ENCODE measurements at places on chromosomes 5 and 9. TPM values are rescaled to one million over a fixed set of nuclear protein-coding genes. Genes with fewer than 3 reads are reported as not detected.

LHX6 gene
- 4.4 TPM for total RNA-seq

PDE6A gene
- total RNA-seq: 0.22 TPM

GRCh38 chr5:32014096-32014745 lies 159.9 kb downstream of the GOLPH3 start:
- no peak for DNase-seq
- no peak overlapping the region for H3K4me3 ChIP-seq
- no peaks in the 10 kb centered on the region for H3K27me3 ChIP-seq

GRCh38 chr5:90921418-90921973 lies 362.9 kb downstream of the ADGRV1 start:
- H3K4me3 ChIP-seq: no peak overlapping the region
- H3K27ac ChIP-seq: no peak overlapping the region
- H3K36me3 ChIP-seq: no peaks in the 10 kb centered on the region

DNA sequence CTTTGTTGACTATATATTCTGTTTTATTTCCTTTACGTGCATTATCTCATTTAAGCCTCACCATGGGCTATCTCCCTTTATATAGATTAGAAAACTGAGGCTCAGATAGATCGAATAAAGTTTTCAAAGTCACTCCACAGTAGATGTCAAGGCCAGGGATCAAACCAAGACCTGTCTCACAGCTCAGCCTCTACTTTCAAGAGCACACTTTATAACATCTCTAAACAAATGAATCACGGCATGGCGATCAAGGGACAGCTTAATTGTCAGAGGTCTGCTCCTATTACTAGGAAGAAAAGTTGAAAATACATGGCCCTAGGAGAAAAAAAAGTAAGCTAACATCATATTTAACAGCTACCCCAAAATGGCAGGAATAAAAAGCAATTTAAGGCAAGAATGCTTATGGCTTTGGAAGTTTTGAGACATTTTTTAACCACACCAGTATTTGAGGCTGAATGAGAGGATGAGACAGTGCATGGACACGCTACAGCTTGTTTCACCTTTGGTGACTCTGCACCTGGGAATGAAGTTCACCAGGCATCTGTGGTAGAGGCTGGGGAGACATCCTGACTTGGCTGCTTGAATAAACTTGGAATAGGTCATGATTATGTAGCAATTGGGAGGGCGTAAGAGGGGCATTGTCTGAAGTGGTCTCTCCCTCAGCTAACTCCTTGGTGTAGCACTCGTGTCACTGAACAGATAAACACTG lies 486.8 kb upstream of the WWC1 start:
- no peaks in the 10 kb centered on the region for H3K36me3 ChIP-seq
- H3K27me3 ChIP-seq: peaks cover 6% of the 10 kb centered on the region
- no peak overlapping the region for H3K4me3 ChIP-seq

FRMD3 gene
- 131 TPM for total RNA-seq

LRRC19 gene
- total RNA-seq: not detected

GRCh38 chr5:124494540-124495116 lies 251.8 kb downstream of the ZNF608 start:
- H3K27ac ChIP-seq: no peak overlapping the region
- no peak overlapping the region for H3K4me3 ChIP-seq
- H3K36me3 ChIP-seq: no peaks in the 10 kb centered on the region
- no peaks in the 10 kb centered on the region for H3K27me3 ChIP-seq

DNA sequence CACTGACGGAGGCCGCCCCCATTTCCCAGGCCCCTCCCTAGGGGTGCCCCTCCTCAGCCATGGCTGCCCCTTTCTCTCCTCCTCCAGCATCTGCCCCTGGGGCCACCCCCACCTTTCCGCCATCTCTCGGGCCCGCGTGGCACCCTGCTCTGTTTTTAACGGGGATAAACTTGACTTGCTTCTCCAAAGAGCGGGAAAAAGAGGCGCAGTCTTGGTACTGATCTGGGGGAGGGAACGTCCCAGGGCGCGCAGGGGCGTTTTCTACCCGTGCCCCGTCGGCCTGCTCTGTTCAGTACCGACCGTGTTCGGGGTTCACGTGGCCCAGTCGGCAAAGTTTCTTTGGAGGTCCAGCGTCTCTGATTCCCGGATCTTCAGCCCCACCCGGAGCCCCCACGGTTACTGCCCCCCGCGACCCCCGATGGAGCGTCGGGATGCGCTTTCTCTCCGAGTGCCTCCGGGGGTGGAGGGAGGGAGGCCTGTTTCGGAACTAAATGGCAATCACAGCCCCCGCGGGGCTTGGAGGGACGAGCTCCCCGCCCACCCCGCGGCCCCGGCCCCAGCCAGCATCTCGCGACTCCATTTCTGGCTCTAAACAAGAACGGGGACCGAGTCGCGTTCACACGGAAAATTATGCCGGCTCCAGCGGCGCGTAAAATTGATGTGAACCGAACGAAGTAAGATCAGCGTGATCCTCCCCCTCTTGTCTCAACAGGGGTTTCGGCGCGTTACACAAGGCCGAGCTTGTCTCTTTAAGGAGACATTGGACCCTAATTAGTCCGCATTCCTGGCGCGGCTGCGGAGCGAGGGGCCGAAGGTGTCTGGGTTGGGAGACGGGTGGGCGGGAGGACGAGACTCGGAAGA lies 1.1 kb upstream of the TLE4 start:
- peaks cover 42% of the 10 kb centered on the region for H3K4me1 ChIP-seq
- DNase-seq: peak; percentile 38

DNA sequence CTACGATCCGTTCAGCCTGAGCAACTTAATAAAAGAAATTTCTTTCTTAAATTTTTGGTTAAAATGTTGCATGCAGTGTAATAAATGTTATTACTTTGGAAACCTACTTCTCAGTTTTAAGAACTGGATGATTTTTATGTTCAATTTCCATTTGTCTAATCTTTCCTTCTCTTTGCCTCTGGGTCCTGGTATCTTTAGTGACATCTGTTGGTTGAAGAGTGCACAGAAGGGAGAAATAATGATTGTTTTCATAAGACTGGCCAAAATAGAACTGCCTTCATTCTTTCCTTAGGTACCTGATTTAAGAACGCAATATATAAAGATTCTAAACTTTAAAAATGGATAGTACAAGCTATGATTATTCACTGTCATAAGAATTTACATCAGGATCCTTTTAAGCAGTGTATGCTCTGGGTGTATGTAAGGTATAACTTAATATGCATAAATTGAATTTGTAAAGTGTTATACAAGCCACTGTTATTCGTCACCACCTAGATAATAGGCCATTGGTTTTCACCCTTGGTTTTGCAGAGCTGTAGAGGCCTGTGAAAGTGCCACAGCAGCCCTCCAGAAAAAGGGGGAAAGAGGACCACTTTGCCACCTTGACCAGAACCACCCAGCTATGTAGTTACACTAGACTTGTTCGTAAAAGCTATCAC lies 82.8 kb upstream of the TLX3 start:
- no peak for DNase-seq
- no peak overlapping the region for H3K4me3 ChIP-seq
- H3K36me3 ChIP-seq: no peaks in the 10 kb centered on the region
- no peaks in the 10 kb centered on the region for H3K27me3 ChIP-seq

GRCh38 chr5:121199216-121199999 lies 652.3 kb upstream of the FTMT start:
- DNase-seq: no peak
- no peaks in the 10 kb centered on the region for H3K4me1 ChIP-seq
- H3K36me3 ChIP-seq: no peaks in the 10 kb centered on the region
- H3K27me3 ChIP-seq: no peaks in the 10 kb centered on the region

GRCh38 chr5:66840511-66841013 lies 244.4 kb downstream of the MAST4 start:
- H3K36me3 ChIP-seq: no peaks in the 10 kb centered on the region
- no peak overlapping the region for H3K4me3 ChIP-seq
- no peaks in the 10 kb centered on the region for H3K27me3 ChIP-seq

GRCh38 chr5:35044649-35045048 lies 3.1 kb downstream of the AGXT2 start:
- no peak overlapping the region for H3K27ac ChIP-seq
- DNase-seq: no peak
- H3K4me3 ChIP-seq: no peak overlapping the region
- peaks cover 76% of the 10 kb centered on the region for H3K27me3 ChIP-seq
- no peaks in the 10 kb centered on the region for H3K36me3 ChIP-seq

BRINP1 gene
- 0.66 TPM for total RNA-seq

GRCh38 chr9:136361754-136362449 lies 1.6 kb downstream of the DNLZ start:
- peak overlapping the region; percentile 81 for H3K4me3 ChIP-seq
- DNase-seq: no peak
- H3K27ac ChIP-seq: peak overlapping the region; percentile 99
- peaks cover 43% of the 10 kb centered on the region for H3K4me1 ChIP-seq
- H3K36me3 ChIP-seq: peaks cover 8% of the 10 kb centered on the region

FBP2 gene
- 0.33 TPM for total RNA-seq

FAXDC2 gene
- 23.5 TPM for total RNA-seq

DNA sequence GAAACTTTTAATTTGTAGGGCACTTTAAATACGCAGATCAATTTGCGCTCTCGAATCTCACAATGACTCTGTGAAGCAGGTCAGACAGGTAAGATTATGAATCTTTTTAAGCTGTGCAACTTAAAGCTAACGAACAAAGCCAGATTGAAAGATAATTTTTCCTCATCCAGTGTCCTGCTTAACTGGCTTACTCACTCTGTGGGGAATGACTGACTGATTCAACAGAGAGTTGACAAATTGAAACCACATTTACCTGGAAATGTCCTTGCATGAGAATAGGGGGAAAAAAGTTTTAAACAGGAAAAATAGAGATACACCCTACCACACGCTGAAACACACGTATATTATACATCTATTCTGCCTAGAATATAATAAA lies 187.9 kb downstream of the MAN2A1 start:
- no peak overlapping the region for H3K4me3 ChIP-seq
- no peaks in the 10 kb centered on the region for H3K4me1 ChIP-seq
- no peak for DNase-seq
- H3K36me3 ChIP-seq: no peaks in the 10 kb centered on the region

- no peak for DNase-seq
- H3K4me3 ChIP-seq: no peak overlapping the region
- peaks cover 21% of the 10 kb centered on the region for H3K36me3 ChIP-seq
- H3K27me3 ChIP-seq: no peaks in the 10 kb centered on the region
- H3K4me1 ChIP-seq: peaks cover 2% of the 10 kb centered on the region
Observed at GRCh38 chr9:133472753-133473378, 6.0 kb downstream of the SLC2A6 start.

- no peaks in the 10 kb centered on the region for H3K36me3 ChIP-seq
- no peak overlapping the region for H3K4me3 ChIP-seq
- no peaks in the 10 kb centered on the region for H3K4me1 ChIP-seq
- no peak overlapping the region for H3K27ac ChIP-seq
- no peaks in the 10 kb centered on the region for H3K27me3 ChIP-seq
Observed at GRCh38 chr5:103891151-103891550, 328.6 kb upstream of the NUDT12 start.

PCDHGC4 gene
- 1.8 TPM for total RNA-seq

DNA sequence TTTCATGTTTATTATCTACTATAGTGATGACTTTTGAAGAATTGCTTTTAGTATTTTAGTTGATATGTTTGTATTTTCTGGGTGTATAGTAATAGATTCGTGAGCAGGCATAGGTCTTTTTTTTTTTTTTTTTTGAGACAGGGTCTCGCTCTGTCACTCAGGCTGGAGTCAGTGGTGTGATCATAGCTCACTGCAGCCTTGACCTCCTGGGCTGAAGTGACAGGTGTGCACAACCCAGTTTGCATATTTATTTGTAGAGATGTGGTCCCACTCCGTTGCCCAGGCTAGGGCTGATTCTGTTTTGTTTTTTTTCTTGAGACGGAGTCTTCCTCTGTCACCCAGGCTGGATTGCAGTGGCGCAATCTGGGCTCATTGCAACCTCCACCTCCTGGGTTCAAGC lies 11.9 kb downstream of the ERBIN start:
- no peak for DNase-seq
- H3K36me3 ChIP-seq: no peaks in the 10 kb centered on the region
- H3K27me3 ChIP-seq: no peaks in the 10 kb centered on the region
- H3K4me1 ChIP-seq: peaks cover 45% of the 10 kb centered on the region
- no peak overlapping the region for H3K4me3 ChIP-seq

RAB3C gene
- 1.2 TPM for total RNA-seq

DNA sequence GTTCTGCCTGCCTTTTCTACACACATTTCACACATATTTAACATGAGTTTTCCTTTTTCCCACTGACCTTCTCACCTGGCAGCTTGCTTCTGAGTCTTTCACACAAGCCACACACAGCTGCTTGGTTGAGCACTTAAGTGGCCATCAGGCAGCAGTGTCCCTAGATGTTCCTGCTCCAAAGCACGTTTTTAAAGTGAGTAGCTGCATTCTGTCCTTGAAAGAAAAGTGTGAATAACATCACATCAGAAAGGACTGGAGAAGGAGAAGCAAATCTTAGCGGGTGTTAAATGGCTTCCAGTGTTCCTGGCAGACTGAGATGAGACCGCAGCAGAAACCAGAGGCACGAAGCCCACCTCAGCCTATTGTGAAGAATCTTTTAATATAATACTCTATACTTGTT lies 209.2 kb upstream of the IRX4 start:
- H3K27me3 ChIP-seq: no peaks in the 10 kb centered on the region
- DNase-seq: no peak
- no peaks in the 10 kb centered on the region for H3K4me1 ChIP-seq
- H3K4me3 ChIP-seq: no peak overlapping the region
- H3K27ac ChIP-seq: no peak overlapping the region
- no peaks in the 10 kb centered on the region for H3K36me3 ChIP-seq

GRCh38 chr5:103293719-103294118 lies 35.2 kb downstream of the MACIR start:
- no peaks in the 10 kb centered on the region for H3K27me3 ChIP-seq
- H3K36me3 ChIP-seq: no peaks in the 10 kb centered on the region
- no peak overlapping the region for H3K4me3 ChIP-seq
- H3K4me1 ChIP-seq: peaks cover 12% of the 10 kb centered on the region

ASB6 gene
- 9.0 TPM for total RNA-seq

- H3K27me3 ChIP-seq: peaks cover 9% of the 10 kb centered on the region
- H3K4me1 ChIP-seq: peaks cover 10% of the 10 kb centered on the region
- no peak overlapping the region for H3K4me3 ChIP-seq
Observed at GRCh38 chr5:35247648-35248034, 17.4 kb upstream of the PRLR start.

SV2C gene
- total RNA-seq: 0.44 TPM

DNA sequence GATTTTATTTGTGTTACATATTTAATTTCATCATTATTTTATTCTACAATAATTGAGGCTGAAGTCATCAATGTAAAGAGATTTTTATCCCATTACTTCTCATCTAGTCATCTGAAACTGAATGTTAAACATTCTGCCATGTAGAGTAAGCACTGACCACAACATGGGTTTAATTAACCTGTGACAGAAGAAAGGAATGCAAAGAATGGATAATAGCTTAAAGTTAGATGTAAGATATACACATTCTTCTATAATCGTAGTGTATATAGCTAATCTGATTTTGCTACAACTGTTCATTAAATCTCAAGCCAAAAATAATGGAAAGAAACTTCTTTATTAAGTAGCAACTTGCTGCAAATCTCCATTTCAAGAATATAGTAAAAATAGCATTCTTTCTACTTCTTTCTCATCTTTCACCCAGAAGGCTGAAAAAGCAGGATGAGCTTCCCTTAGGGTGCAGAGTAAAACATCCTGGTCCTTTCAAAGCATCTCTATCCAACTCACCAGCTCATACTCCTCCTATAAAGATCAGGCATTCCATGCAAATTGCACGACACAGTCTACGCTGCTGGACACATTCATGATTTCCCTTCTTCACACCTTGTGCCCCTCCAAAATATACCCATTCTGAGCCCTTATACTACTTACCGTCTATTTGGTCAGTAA lies 115.2 kb downstream of the EFNA5 start:
- H3K4me1 ChIP-seq: peaks cover 51% of the 10 kb centered on the region
- H3K27me3 ChIP-seq: no peaks in the 10 kb centered on the region
- no peak overlapping the region for H3K4me3 ChIP-seq
- H3K27ac ChIP-seq: peak overlapping the region; percentile 81
- H3K36me3 ChIP-seq: no peaks in the 10 kb centered on the region

- H3K36me3 ChIP-seq: no peaks in the 10 kb centered on the region
- H3K27me3 ChIP-seq: no peaks in the 10 kb centered on the region
- peaks cover 2% of the 10 kb centered on the region for H3K4me1 ChIP-seq
- DNase-seq: no peak
Observed at GRCh38 chr9:71669284-71669995, 98.9 kb downstream of the CEMIP2 start.
